Urinary bladder (tissue), 4 donors: ENCODE measurements at places on chromosomes 11 and 22. TPM values are rescaled to one million over a fixed set of nuclear protein-coding genes. Genes with fewer than 3 reads are reported as not detected.

- DNase-seq: no peak
Measured at GRCh38 chr11:5923794-5924193, 18.3 kb upstream of the OR56A3 start.

DNA sequence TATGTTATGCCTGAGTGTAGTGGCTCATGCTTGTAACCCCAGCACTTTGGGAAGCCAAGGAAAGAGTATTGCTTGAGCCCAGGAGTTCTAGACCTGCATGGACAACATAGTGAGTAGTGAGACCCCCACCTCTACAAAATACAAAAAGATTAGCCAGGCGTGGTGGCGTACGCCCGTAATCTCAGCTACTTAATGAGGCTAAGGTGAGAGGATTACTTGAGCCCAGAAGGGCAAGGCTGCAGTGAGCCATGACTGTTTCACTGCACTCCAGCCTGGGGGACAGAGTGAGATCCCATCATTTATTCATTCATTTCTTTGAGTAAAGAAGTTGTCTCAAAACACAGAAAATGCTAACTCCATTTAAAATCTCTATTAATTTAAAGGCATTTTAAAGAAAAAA lies 1061.6 kb downstream of the JRKL start:
- no peak for DNase-seq

- peak; percentile 88 for DNase-seq
Measured at GRCh38 chr22:50620593-50621355, 7.2 kb downstream of the ARSA start.

- no peak for DNase-seq
Measured at GRCh38 chr22:19085233-19085718, 36.9 kb downstream of the DGCR2 start.

DNA sequence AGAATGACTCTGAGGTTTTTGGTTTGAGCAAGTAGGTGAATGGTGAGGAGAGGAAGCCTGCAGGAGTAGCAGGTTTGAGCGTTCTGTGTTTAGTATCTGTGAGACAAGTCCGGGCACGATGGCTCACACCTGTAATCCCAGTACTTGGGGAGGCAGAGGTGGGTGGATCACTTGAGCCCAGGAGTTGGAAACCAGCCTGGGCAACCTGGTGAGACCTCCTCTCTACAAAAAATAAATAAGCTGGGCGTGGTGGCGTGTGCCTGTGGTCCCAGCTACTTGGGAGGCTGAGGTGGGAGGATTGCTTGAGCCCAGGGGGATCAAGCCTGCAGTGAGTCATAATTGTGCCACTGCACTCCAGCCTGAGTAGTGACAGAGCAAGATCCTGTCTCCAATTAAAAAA lies 9.7 kb upstream of the CENATAC start:
- peak; percentile 45 for DNase-seq

GRCh38 chr11:132125988-132126871 lies 755.8 kb downstream of the NTM start:
- DNase-seq: no peak

DNA sequence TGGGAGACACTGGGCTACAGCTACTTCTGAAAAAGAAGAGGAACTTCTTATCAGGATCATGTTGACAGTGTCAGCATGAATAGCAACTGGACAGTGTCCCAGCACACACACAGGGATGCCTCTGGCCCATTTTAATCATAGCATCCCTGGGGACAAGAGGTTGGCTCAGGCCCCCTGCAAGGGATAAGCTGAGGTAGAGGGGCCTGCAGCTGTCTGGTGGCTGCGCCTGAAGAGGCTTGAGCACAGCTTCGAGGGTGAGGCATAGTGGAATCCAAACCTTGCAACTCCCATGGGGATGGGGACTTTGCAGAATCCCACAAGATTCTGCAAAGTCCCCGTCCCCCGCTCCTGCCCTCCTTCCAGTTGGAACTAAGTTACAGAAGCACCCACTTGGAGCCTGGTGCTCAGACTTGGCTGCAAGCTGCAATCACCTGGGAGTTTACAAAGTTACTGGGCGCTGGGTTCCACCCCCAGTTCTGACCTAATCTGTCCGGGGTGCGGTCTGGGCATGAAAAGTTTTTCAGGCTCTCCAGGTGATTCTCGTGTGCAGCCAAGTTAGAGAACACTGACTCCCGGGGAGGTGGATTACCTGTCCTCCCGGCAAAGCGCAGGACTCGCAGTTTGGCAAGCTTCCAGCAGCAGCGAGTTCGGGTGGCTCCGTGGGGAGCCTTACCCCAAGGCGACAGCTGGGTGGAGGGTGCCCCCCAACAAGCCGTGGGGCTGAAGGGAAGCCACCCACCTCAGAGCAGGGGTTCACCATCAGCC lies 16.0 kb upstream of the LINC01488 start:
- DNase-seq: no peak

DNA sequence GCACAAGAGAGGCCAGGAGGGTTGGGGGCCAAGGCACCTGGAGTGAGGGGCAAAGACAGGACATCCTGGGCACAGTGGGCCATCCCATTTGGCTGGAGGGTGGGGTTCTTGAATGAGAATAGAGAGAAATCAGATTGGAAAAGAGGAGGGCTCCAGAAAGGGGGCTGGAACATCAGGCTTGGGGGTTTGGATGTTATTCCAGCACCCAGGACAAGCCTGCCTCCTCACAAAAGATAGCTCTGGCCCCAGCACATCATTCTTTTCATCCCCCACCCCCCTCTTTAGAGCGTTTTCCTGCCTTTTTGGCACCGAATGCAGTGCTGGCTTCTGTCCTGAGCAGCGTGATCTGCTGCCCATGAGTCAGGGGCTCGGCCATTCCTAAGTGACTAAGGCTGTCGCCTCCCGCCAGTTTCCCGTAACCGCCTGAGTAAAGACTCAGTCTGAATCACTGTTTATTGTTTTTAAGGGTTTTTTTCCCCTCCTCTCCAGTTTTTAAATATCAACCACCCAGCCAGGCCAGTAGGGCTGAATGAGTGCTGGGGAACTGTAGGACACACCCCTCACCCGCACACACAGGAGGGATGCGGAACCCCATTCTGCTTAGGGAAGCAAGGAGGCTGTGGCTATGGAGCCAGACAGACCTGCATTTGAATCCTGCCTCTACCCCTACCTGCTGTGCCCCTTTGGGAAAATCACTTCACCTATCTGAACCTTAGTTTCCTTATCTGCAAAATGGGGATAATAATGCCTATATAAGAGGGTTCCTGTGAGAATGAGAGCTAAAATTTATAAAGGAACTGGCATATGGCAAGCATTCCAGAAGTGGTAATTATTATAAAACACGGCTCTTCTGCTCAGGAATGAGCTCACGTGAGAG lies 32.4 kb upstream of the NAV2 start:
- DNase-seq: peak; percentile 59

- no peak for DNase-seq
Measured at GRCh38 chr11:118610773-118611432, 3.5 kb downstream of the PHLDB1 start.

Gene ARHGAP42
- 51.6 TPM for total RNA-seq

Gene TEX12
- total RNA-seq: 2.9 TPM

Gene MUC5B
- total RNA-seq: not detected

Gene SLC22A8
- total RNA-seq: not detected

Gene C22orf42
- not detected for total RNA-seq

Gene GRM5
- total RNA-seq: 0.53 TPM
